HFFc6 (cell line): ENCODE measurements at places on chromosomes 16 and 17. TPM values are rescaled to one million over a fixed set of nuclear protein-coding genes. Genes with fewer than 3 reads are reported as not detected.

DNA sequence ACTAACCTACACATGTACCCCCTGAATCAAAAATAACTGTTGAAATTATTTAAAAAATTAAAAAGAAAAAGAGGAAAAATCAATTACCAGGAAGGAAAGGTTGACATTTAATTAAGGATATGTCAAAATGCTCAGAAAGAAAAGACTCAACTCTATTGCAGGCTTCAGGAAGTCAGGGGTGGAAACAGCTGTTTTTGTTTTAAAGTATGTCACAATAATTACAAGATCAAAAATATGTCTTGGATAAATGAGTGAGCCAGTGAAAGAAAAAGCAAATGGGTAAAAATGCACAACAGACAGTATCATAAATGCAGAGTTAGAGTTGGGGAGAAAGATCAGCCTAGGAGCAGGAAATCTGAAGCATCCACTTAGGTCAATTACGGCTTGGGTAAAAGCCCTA is 146.0 kb downstream of the CDH11 start:
- no peak for DNase-seq
- H3K4me3 ChIP-seq: no peak overlapping the region
- H3K27me3 ChIP-seq: peaks cover 7% of the 10 kb centered on the region
- H3K4me1 ChIP-seq: peaks cover 54% of the 10 kb centered on the region
- H3K27ac ChIP-seq: peak overlapping the region; percentile 14

NT5C gene
- total RNA-seq: 39.0 to 40.3 TPM (median 40.1 TPM) in 3 replicates

HEATR9 gene
- not detected in 3 replicates for total RNA-seq

HOXB8 gene
- total RNA-seq: not detected in 3 replicates
